ENCODE measurements at places on chromosomes 1 and 21.

DNA sequence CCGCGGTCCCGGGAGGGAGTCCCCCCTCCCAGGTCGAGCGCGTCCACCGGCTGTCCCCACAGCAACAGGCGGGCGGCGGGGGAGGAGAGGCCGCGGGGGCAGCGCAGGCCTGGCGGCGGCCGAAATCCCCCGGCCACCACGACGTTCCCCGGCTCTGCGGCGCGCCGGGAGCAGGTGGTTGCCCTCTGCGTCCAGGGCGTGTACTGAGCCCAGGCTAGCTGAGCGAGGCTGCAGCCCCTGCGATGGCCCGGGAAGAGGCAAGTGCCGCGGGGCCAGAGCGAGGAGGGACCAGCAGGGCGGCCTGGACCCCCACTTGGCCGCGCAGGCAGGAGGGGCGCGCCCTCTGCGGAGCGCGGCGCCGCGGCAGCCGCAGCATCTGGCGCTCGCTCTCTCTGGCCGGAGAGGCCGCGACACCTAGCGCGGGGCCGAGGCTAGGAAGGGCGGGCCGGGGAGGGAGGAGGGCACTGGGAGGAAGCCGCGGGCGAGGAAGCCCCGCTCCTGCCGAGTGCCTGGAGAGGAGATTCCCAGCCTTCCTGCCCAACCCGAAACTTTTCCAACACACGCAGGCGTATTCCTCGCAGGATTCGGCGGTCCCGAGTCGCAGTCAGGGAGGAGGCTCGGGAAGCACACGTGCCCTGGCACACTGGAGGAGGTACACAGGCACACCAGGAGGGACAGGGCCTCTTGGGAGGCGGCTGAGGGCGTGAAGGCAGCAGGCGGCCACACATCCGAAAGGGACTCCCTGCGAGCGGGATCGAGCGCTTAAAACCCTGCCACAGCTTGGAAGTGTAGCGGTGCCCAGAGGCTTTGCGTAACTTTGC is 4.9 kb upstream of the PROX1 start:
- DNase-seq = peak; percentile 37

GRCh38 chr1:203673550-203674411 is 47.1 kb downstream of the ATP2B4 start:
- DNase-seq = no peak

DNA sequence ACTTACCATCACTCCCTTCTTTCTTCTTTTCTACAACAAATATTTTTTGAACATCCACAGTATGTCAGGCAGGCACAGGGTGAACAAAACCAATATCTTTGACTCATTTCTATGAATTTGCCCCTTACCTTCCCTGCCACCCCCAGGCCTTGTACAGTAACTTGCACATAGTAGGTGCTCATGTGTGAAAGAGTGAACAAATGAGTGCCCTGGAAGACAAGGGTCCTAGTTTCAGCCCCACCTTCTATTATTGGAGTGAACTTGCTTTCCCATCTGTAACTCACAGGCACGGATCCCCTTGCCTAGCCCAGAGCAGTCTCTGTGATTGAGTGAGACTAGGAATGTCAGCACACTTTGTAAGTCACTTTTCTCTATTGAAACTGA is 12.8 kb downstream of the ZDHHC18 start:
- no peak for DNase-seq

DNA sequence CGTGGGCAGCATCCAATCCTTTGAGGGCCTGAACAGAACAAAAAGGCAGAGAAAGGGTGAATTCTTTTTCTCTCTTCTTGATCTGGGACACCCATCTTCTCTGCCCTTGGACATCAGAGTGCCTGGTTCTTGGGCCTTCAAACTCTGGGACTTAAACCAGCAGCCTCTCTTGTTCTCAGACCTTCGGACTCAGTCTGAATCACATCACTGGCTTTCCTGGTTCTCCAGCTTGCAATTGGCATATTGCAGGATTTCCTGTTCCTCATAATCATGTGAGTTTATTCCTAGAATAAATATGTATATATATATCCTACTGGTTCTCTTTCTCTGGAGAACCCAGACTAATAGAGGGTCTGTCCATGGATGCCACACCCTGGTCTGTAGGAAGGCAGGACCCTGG is 16.3 kb upstream of the TENT5C start:
- DNase-seq = no peak

DNA sequence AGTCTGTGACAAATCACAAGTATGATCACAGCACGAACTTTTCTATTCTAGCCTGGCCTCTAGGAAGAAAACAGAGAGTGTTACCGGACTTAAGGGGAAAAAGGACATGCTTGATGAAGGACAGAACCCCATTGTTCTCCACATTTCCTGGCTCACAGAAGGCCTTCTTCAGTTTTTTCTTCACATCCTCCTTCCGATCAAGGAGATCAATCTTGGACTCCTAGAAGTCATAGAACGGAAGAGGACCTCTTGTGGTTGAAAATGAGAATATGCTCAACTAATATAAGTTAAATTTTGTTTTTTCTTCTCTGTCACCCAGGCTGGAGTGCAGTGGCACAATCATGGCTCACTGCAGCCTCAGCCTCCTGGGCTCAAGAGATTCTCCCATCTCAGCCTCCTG is 30.3 kb downstream of the YARS1 start:
- DNase-seq = no peak

GRCh38 chr1:2157856-2158255 is 36.7 kb downstream of the FAAP20 start:
- DNase-seq = no peak

GRCh38 chr21:35528116-35529042 is 479.3 kb upstream of the RUNX1 start:
- DNase-seq = no peak

GRCh38 chr1:155801149-155801548 is 55.9 kb downstream of the GON4L start:
- no peak for DNase-seq

Data from NCI-H1694 (cell line).